Fibroblast of villous mesenchyme (primary cell): ENCODE measurements at places on chromosomes 7 and 10. TPM values are rescaled to one million over a fixed set of nuclear protein-coding genes. Genes with fewer than 3 reads are reported as not detected.

GRCh38 chr10:79335094-79335469, 12.2 kb upstream of the PPIF start:
- no peak for DNase-seq

GRCh38 chr10:104731192-104731591, 90.1 kb downstream of the SORCS3 start:
- no peak for DNase-seq

GRCh38 chr10:17003151-17003550, 126.5 kb downstream of the CUBN start:
- peak; percentile 96 for DNase-seq

DNA sequence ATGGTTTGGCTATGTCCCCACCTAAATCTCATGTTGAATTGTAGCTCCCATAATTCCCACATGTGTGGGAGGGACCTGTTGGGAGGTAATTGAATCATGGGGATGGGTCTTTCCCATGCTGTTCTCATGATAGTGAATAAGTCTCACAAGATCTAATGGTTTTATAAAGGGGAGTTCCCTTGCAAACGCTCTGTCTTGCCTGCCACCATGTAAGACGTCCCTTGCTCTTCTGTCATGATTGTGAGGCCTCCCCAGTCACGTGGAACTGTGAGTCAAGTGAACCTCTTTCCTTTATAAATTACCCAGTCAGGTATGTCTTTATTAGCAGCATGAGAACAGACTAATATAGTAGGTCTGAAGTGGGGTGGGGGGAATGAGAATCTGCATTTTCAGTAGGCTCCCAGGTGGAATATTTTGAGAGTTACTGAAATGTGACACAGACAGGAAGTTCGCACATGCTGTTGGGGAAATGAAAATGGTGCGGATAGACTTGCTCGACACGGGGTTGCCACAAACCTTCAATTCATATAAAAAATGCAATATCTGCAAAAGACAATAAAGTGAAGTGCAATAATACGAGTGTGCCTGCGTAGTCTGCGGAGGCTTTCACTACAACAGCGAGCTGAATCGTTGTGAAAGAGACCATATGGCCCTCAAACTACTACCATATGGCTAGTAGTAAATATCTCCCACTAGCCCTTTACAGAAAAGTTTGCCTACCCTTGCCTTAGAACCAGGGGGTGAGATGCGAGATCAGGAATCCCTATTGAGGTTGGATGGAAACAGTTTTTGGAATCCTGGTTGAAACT, 166.1 kb downstream of the GRK5 start:
- DNase-seq, result no peak

- DNase-seq, result no peak
Observed at GRCh38 chr7:157138101-157138423, 664 bp upstream of the UBE3C start.

DNA sequence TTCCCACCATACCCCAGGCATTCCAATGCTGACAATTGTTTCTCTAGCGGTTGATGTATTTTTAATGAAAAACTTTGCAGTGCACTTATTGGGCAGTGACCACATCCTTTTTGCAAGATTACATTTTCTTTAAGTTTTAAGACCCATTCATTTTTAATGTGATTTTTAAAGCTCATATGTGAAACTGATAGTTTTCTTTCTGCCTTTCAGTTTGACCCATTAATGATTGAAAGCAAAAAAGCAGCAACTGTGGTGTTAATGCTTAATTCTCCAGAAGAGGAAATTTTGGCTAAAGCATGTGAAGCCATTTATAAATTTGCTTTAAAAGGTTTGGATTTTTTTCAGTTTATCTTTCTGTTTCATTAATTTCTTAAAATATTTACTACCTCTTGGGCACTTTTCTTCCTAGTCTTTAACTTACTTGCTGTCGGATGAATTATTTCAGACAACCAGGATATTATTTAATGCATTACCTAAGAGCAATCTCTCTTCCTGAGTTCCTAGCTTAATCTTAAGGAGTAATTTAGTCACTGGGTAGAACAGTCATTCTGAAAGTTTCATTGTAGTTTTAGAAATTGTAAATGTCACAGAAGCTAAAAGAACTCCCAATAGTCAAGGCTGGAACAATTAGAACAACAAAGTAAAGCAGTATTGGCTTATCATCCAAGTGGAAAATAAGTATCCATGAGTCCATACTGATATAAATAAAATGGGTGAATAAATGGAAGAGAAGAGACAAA, 18.3 kb downstream of the ARMC3 start:
- no peak for DNase-seq

GRCh38 chr10:78371136-78371535, 337.5 kb downstream of the RPS24 start:
- no peak for DNase-seq

GRCh38 chr7:136998495-136998894, 130.0 kb downstream of the CHRM2 start:
- DNase-seq, result peak; percentile 47

STN1 gene
- 23.3 and 29.3 TPM in 2 replicates for total RNA-seq

CCDC136 gene
- 9.9 and 10.6 TPM in 2 replicates for total RNA-seq

- no peak for DNase-seq
Observed at GRCh38 chr7:69204943-69205342, 393.3 kb upstream of the AUTS2 start.

OPN4 gene
- total RNA-seq, result not detected in 2 replicates

DNA sequence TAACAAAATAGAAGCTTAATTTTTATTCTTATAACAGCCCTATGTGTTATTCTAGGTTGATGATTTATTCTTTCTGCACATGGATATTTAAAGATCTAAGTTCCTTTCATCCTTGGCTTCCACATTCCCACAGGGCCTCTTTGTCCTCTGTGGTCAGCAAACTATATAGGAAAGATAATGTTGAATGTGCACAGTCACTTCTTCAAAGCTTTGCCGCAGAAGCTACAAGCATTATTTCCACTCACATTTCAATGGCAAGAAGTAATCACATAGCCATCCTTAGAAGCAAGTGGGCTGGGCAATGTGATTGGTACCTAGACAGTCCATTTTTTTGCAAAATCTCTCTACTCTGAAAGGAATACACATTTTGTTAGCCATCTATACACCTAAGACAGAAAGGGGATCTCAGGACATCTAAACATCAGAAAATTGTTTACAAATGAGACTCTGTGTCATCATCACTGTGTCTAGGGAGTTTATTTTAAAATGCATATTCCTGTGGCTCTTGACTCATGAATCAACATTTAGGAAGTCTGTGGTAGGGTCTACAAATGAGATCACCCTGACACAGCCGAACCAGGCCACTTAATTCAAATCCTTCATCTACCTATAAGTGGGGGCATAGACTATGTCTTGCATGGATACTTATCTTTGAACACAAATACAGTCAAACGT, 1060.5 kb downstream of the XPNPEP1 start:
- DNase-seq, result peak; percentile 24

BTBD16 gene
- not detected in 2 replicates for total RNA-seq

DNA sequence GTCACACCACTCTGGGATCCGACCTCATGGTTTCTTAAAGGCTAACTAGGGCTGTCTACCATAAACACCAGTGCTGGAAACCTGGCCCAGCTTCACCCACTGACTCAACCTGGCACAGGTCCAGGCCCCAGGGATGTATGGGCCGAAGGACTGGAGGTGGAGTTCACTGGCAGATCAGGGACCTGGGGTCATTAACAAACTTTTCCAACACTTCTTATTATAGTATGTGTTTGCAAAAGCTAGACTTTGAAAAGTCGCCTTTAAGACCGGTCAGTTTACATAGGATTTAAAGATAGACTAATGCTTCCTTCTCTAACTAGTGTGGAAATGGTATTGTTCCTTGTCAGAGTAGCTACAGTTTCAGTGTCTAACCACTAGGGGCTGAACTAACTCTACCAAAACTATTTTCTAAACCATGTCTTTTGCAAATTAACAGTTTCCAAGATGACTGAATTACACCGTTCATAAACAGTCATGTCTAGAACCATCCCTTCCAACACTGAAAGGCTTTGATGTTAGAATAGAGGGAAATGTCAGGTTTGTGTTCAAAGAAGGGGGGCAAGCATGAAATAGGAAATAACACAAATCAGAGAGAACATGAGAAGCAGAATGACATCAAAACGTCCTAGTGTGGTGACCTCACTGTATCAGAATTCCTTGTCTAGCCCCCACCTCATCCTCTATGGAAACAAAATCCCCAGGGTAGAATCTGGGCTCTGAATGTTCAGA, 29.7 kb downstream of the STN1 start:
- DNase-seq, result peak; percentile 80

- peak; percentile 40 for DNase-seq
Observed at GRCh38 chr10:110209926-110210673, 2.7 kb downstream of the MXI1 start.

GRCh38 chr10:88999625-89000024, 9.0 kb downstream of the FAS start:
- peak; percentile 41 for DNase-seq
